ENCODE measurements at places on chromosomes 5 and 9. TPM values are rescaled to one million over a fixed set of nuclear protein-coding genes. Genes with fewer than 3 reads are reported as not detected.

SPATA6L gene
- 0.15 TPM for total RNA-seq

- no peaks in the 10 kb centered on the region for H3K36me3 ChIP-seq
- H3K27me3 ChIP-seq, result no peaks in the 10 kb centered on the region
- no peak for DNase-seq
Observed at GRCh38 chr5:5888284-5888683, 465.8 kb downstream of the ICE1 start.

TNIP1 gene
- total RNA-seq, result 92.6 TPM

GRCh38 chr5:172690258-172691075 is 49.4 kb downstream of the NEURL1B start:
- H3K36me3 ChIP-seq, result peaks cover 27% of the 10 kb centered on the region
- H3K4me3 ChIP-seq, result no peak overlapping the region
- H3K27me3 ChIP-seq, result no peaks in the 10 kb centered on the region
- peaks cover 89% of the 10 kb centered on the region for H3K4me1 ChIP-seq

RGS7BP gene
- 2.4 TPM for total RNA-seq
